ENCODE measurements at places on chromosomes 1 and 21.

GRCh38 chr1:211726467-211726995, 51.1 kb upstream of the NEK2 start:
- no peak for DNase-seq

DNA sequence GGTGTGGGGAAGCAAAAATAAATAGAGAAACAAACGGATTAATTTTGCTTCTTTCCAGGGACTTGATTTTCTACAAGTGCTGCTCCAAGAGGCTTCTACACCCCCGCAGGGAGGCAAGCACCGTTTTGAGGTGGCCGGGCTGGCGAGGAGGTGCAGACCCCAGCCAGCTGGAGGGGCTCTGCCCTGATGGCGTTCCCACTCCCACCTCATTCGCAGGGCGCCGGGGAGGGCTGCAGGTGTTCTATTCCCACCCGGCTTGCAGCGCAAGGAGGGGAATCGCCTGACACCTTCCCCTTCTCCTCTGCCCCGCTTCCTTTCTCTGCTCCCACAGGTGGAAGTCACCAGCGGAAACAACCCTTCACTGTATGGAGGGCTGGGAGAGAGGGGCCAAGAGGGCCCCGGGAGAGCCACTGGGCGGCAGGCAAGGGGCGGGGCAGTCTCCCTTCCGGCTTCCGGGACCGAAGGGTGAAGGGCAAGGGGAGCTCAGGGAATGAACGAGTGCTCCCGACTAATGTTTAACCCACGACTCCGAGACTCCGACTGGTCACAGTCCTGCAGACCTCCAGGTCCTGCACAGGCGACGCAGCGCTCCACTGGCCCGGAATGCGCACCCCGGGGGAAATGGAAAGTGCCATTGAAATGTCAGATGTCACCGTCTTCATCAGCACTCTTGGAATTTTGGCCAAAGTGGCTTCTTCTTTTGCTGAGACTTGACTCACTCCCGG, 29.1 kb downstream of the TEX35 start:
- DNase-seq, result no peak

DNA sequence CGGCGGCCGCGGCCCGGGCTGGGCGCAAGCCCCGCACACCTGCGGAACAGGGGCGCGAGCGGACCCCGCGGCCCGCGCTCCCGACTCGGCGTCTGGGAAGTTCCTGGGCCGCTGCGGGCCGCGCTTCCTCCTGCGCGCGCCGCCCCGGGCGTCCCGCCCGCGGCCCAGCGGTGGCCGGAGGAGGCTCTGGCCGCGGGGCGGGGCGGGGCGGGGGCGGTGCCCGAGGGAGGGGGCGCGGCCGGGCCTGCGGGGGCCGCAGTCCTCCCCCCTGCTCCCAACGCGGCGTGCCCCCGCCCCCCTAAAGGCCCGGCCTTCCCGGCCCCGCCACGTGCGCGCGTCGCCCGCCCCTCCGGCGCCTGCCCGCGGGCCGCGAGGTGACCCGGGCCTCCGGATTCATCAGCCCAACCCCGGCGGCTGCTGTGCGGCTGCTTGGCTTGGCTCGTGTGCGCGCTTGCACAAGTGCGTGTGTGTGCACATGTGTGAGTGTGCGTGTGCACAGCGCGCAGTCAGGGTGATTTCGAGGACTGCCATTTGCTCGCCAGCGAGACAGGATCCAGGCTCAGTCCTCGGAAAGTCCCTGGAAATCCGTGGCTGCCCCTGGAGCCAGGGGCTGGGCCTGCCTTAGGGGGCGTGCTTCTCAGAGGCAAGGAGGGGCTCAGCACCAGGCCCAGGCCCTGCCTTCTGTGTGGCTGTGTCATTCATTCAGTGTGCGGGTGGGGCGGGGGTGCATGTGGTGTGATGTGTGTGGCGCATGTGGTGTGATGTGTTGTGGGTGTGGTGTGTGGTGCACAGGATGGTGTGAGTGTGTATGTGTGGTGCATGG, at the start of gene C2CD2:
C2CD2 (minus strand) TSS at position 188 of the 823 bp plus-strand sequence. CDS start 370 bp downstream, outside the sequence.
- peak; percentile 42 for DNase-seq

DNA sequence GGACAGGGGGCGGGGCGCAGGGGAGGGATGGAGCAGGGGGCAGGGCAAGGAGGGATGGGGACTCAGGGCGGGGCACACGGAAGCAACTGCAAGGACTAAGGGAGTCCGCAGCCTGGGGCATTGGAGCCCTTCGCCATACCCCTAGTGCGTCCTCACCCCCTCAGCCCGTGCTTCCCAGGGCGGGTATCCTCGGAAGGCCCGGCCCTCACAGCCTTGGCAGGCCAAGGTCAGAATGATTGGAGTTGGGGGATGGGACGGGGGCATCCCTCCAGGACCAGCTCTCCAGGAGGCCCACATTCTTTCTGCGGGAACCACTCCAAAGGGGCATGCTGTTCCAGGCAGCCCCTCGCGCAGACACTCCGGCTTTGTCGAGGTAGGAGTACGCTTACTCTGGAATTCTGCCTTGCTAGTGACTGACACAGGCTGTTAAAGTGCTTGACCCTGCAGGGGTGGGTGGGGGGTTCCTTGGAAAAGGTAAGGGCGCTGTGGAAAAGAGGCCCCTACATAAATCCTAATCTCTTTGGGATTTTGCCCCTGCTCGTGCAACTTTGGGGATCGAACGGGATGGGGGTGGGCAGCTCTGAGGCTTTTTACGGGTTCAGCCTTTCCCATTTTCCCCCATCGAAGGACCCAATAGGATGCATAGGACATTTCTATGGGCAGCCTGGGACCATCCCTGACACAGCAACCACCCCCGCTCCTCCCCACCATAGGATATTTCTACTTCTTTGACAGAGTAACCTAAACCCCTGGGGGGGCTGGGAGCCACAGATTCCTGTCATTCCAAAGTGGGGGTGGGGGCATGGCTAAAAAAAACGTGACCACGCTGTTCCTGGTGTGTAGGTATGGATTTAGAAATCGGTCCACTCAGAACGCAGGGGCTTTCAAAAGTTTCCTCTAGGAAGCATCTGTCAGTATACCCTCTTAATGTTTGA, 738 bp upstream of the TRIM11 start:
- DNase-seq, result no peak

DNA sequence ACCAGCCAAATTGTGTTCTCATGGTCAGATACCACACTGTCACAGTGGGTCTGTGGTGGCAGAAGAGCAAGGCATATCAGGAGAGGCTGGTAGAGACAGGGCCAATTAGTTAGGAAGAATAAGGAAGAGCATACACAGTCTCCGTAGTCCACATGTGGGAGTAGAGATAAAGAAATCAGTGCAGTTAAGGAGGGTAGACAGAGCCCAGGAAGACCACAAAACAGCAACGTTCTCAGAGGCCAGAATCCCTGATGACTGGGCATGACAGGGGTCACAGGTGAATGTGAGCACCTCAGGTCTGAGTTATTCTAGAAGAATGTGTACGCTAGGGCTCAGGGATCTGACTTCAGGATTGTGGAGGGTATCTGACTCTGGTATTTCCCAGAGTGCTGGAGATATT, 31.7 kb downstream of the CD48 start:
- no peak for DNase-seq
